ENCODE measurements at places on chromosomes 1 and 21.

- no peak for DNase-seq
Observed at GRCh38 chr1:206550446-206550845, 43.1 kb downstream of the RASSF5 start.

GRCh38 chr1:197985351-197985750 is 68.2 kb downstream of the LHX9 start:
- DNase-seq, result no peak

DNA sequence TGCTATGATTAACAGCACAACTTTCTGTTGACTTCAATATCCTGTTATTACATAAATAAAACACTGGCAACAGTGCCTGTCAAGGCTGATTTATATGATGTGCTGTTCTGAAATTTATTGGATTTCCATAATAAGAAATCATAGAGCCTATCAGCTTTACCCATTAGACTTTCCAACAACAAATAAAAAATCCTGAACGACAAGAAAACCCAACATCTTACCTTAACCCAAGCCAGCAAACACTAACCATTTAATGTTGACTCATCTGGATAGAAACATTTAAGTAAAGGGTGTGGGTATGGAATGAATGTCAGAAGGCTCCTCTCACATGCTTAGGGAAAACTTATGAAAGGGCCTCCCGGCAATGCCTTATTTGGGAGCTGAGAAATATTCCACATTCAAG is 165.1 kb downstream of the SLC45A1 start:
- DNase-seq, result no peak

- no peak for DNase-seq
Observed at GRCh38 chr1:73784026-73784425, 413.9 kb downstream of the LRRIQ3 start.

- DNase-seq, result no peak
Observed at GRCh38 chr1:219227360-219228057, 53.8 kb downstream of the LYPLAL1 start.

DNA sequence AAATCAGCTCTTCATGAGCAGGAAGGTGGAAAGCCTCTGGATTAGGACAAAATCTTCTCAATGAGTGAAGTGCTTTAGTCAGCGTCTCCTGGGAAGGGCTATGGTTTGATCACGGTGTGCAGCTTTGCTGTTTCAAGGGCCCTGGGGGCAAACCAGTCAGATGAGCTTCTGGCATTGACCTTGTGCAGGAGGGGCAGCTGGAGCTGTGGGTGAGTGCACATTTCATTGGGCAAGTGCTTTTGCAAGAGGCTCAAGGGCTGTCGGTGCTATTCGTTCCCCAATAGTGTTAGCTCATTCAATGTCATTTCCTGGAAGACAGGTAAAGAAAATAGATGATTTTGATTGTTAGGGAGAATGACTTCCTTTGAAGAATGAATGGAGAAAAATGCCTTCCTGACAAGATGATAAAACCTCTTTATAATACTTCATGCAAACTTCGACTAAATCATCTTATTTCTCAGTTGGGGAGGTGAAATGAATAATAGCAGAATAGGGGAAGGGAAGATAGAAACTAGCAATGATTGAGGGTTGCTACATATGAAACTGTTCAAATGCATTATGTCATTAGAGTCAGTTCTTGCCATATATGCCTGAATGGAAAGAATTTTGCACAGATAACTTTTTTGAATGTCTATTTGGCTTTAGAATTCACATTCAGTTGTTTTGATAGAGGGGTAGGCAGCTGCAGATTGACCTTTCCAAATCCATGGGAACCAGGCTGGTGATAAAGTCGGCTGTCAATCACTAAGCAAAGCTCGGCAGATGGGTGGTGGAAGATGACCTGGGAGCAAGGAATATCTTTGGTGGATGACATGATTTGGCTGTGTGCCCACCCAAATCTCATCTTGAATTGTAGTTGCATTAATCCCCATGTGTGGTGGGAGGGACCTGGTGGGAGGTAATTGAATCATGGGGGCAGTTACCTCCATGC is 12.9 kb upstream of the DISC1 start:
- DNase-seq, result no peak

GRCh38 chr1:167561753-167562152 is 8.2 kb upstream of the CREG1 start:
- DNase-seq, result no peak

GRCh38 chr1:30872033-30872947 is 36.3 kb downstream of the SDC3 start:
- DNase-seq, result peak; percentile 50

DNA sequence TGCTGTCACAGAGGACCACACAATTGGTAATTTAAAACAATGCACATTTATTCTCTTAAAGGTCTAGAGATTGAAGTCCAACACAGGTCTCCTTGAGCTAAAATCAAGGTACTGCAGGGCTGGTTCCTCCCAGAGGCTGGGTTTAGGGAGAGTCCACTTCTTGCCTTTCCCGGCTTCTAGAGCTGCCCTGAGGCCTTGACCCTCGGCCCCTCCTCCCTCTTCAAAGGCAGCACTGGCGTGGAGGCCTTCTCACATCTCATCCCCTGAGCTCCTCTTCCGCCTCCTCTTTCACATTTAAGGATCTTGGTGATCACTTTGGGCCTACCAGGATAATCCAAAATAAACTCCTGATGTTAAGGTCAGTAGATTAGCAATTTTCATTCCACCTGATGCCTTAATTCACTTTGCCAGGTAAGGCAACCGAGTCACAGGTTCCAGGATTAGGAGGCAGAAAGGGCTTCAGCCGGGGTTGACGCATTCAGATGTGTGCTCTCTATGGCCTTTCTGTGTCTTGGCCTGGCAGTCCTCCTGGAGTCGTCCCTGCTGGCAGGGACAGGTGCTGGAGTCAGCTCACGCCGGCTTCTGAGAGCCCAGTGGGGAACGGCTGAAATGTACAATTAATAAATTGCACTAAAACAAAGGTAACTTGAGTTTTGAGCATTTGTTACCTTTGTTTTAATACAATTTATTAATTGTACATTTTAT is 61.2 kb upstream of the ABCG1 start:
- DNase-seq, result no peak

DNA sequence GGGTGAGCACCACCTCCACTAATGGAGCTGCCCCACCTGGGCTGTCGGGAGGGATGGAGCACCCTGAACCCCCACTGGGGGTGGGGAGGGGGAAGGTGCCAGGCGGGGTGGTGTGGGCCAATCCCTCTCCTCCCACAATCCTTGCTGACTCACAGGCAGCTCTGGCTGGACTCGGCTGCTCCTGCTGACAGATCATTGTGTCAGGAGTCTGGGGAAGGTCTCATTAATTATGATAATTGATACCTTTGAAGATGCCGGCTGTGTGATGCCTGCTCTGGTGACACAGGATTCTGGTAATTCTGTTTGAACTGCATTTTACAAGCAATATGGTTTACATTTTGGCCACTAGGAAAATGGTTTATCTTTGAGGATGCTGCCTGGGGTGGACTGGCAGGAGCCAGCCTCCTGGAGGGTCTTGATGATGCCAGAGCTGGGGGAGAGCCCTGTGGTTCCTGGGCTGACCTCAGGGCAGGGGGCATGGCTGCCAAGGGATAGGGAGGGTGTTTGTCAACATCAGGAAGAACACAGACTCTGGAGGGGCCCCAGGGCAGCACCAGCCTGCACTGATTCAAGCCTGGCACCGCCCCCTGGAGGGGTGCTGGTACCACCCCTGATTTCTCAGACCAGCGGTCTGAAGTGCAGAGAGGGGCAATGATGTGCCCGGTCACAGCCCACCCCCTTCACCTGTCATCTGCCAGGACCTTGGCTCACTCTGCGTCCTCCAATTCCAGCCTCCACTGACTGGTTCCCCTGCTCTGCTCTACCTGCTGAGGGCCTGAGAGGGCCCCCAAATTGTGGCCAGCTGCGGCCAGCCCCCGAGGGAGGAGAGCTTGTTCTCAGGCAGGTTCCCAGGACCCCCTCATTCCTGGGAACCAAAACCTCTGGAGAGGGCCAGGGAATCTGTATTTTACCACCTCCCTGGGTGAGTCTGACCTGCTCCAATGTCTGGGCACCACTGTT is 338.8 kb downstream of the MATN1 start:
- DNase-seq, result peak; percentile 41

- DNase-seq, result no peak
Observed at GRCh38 chr1:30310966-30311742, 412.2 kb downstream of the MATN1 start.

Data from MG63 (cell line).